ENCODE measurements at places on chromosomes 16 and 17.

DNA sequence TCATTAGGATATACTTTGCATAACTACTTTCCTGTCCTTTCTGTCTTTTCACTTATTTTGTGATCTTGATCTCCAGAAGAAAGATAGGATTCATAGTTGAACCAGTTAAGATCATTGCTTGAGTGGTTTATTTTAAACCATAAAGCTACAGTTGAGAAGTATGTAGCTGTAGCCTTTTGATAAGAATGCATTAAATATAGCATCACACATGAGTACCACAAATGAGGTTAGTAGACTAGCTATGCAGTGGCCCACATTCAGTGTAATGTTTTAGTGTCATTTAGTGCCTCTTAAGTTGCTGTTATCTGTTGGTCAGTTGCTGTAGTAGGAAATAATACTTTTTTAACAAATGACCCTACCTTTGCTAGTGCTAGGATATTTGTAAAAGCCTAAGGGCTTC is 1.3 kb downstream of the NLK start:
- DNase-seq = no peak

- no peak for DNase-seq
Observed at GRCh38 chr17:39774047-39774446, 36.3 kb downstream of the GRB7 start.

DNA sequence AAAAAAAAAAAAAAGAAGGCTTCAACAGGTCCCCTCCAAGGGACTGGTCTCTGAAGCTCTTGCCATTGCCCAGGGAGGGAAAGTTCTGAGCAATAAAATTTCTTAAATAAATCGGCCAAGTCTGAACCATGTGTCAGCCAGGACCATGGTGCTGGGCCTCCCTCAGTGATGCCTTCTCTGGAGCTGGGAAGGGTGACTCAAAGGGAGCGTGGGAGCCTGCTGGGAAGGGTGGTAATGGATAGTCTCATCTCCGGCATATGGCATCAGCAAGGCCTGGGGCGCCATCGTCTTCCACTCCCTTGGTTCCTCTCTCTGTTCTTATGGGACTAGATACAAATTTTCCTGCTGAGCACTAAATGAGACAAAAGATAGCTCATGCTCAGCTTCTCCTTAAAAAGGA is 2.3 kb downstream of the VKORC1 start:
- DNase-seq = no peak

DNA sequence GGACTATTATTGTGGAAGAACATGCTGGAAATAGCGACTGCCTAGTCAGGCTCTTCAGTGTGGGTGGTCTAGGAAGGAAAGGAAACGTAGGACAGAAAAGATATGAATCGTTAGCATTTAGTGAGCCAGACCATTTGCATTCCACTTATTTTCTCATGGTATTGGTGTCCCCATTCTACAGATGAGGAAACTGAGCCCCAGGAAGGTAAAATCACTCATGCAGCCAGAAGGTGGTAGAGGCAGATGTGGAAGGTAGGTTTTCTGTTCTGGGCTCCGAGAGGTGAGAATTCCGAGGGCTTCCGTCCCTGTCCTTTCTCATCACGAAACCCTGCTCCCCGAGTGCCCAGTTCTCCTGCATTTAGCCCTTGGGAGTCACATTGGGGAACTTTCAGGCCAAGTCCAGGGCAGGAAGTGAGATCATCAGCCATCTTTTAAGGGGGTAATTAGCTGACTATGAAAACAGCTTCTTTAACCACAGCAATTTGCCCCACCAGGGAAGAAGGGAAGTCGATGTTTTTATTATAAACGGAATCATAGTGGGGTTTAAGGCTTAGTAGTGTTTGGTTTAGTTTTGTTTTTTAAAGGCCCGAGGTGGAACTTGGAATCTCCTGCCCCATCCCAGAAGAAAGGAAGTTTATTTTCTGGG is 110.7 kb upstream of the IRX3 start:
- no peak for DNase-seq

DNA sequence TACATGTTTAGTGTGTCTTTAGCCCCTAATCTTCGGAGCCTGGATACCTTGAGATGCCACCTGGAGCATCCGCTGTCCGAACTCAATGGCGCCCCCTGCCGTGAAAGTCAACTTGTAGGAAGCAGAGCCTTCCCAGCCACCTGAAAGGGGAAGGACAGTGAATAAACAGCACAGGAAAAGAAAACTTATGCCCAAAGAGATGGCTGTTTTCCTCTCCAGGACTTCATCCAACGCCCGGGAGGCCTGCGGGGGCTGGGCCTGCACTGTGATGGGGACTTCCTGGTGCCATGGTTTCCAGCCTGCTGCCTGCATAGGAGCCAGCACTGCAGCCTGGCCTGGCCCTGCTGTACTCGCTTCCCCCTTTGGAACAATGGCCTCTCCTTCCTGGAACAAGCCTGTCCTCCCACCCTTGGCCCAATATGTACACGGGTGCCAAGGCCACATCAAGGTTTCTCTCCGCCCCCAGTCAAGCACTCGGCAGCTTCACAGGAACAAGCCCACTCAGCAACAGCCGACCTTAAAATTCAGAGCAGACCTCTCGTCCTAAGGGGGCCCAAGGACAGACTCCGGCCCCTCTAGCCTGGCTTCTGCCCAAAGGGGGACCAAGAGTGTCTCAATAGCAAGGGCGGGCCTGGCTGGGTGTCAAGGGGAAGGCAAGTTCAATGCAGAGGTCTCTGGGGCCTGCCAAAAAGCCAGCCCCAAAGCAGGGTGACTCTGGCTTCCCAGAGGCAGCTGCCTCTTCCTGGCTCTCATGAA is 4.5 kb upstream of the UNC13D start:
- peak; percentile 69 for DNase-seq

DNA sequence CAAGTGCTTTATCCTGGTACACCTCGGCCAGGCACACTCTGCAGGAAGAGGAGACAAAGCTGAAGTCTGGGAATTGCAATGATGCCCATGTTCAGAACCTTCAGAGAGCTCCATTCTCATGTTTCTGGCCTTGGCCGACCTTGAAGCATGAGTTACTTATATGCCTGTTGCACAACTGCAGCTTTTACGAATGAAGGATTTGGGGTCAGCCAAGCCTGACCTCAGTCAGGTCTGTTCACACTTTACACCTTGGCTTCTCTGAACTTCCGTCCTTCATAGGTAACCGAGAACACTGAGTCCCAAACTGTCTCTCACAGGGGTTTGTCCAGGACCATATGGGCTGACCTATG is 66.7 kb downstream of the GTF3C1 start:
- DNase-seq = no peak

DNA sequence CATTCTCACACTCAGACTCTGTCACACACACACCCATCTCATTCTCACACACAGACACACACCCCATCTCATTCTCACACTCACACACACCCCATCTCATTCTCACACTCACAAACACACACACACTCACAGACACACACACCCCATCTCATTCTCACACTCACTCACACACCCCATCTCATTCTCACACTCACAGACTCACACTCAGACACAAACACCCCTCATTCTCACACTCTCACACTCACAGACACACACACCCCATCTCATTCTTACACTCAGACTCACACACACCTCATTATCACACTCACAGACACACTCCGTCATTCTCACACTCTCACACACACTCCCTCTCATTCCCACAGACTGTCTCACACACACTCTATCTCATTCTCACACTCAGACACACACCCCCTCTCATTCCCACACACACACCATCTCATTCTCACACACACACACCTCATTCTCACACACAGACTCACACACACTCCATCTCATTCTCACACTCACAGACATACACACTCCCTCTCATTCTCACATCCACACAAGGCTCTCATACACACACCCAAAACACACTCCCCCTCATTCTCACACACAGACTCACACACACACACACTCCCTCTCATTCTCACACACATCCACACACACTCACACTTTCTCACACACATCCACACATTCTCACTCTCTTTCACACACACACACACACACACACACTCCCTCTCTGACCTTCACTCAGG is 2.9 kb downstream of the ASGR1 start:
- DNase-seq = no peak

- peak; percentile 22 for DNase-seq
Observed at GRCh38 chr17:31824766-31825360, 34.2 kb downstream of the COPRS start.

DNA sequence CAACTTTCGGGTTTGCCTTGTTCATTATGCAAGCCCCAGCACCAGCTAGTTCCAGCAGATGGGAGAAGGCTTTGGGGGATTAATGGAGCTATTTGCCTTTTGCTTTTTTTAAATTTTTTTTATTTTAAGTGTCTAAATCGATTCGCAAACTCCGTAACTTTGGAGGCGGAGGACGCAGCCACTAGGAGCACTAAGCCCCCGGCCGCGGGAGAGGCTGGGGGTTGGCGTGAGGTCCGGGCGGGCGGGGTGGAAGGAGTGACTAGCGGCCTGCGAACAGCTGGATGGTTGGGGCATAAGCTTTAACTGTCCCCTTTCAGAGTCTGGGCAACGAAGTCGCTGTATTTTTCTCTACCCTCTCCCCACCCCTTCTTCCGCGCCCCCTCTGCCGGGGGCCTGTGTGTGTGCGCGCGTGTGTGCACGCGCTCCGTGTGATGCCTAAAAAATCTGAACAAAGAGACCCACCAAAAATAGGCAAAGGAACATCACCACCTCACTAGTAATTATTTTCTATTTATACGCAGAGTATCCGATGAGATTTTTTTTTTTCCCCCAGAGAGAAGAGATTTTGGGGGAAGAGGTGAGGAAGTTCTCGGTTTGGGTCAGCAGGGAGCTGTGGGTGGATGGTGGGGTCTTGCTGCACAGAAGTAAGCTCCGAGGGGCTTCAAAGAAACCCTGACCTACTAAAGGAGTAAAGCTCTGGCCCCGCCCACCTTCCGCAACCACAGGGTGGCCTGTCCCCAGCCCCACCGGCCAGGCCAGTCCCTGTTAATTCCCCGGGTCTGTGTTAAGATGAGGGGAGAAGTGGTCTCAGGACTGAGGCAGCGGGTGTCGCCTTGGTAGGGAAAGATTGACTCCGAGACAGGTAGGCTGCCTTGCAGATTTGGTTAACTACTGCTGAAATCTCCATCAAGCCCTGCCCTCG is 2.3 kb downstream of the SHISA9 start:
- DNase-seq = no peak

DNA sequence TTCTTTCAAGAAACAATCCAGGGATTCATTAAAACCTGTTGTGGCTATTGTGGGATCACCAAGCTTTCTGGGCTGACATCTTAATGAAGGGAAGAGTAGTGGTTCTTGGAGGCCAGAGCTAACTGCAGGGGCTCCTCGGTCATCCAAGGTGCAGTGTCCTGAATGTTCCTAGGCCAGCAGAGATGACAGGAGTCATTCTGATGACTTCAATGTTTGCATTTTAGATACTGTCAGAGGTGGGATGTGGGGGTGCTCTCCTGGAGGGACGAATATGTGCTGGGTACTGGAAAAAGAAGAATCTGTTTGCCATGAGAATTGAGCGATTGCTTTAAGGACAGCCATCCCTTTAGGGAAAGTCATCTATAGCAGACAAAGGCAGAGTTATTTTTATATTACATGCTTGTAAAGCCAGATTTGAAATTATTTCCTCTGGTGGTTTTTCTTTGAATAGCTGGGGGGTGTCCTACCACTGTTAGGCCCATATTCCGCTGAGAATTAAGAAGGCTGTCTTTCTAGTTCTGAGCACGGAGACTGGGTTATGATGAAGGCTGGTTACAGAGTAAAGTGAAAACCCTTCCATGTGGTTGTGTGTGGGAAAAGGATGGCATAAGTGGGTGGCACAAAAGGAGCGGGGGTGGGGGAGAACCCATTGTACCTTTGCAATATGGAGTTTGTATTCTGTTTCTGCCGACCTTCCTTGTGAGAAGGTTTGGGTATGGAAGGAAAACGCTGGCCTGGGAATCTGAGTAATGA is 7.4 kb downstream of the HLF start:
- no peak for DNase-seq

DNA sequence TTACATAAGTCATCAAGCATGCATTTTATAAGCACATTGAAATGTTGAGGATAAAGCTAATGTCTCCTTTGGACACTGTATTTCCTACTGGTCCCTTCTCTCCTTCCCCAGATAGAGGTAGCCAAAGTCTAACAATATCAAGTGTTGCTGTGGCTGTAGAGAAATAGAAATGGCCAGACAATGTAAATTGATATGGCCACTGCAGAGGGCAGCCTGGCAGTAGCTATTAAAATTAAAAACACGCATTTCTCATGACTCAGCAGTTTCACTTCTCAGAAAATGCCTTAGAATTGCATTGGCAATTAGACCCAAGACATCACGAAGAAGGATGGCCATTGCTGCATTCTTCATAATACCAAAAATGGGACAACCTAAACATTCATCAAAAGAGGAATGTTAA is 46.8 kb upstream of the MRTFB start:
- DNase-seq = peak; percentile 67

GRCh38 chr17:46949291-46950174 is 26.6 kb downstream of the GOSR2 start:
- DNase-seq = no peak

GRCh38 chr17:34251186-34251585 is 3.9 kb upstream of the CCL2 start:
- DNase-seq = no peak

DNA sequence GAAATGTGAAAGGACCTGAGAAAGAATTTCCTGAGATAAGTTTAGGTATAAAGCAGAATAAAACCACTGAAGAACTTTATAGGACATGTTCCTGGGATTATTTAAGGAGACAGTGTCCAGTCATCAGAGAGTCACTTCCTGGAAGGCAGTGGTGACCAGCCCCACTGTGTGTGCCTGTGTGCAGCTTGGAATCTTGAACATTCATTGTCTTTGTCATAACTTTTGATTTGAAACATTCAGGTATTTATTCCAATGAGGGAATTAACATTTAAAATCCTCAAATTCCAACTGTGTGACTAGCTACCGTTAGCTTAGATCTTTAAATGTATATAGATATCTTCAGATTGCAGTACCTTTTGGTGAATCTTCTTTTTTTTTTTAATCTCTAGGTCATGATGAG is 61.7 kb upstream of the MRC2 start:
- peak; percentile 46 for DNase-seq

- DNase-seq = peak; percentile 80
Observed at GRCh38 chr17:69870751-69871199, 204.2 kb upstream of the KCNJ16 start.

DNA sequence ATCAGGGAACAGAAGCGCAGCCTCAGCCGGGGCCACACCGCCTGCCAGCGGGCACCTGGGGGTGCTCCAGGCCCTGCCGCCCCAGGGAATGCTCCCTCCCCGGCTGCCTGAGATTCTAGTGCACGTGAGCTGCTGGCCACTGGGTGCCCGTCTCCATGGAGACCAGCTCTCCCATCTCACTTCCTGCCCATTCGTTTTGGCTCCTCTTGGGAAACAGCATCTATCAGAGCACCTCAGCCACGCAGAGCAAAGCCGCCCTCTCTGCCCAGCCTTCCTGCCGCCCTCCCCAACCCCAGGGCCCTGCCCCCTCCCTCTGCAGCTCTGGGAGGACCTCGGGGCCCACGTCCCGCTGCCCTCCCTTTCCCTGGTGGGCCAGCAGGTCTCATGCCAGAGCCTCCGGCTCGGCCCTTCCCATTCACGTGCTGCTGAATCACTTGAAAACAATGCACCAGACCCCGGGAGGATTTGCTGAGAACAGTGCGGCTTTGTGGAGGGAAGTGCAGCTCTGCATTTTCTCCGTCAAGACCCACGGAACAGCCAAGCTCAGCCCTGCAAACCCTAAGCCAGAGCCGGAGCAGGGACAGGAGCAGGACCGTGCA is 19.4 kb downstream of the CEP295NL start:
- peak; percentile 94 for DNase-seq
